ENCODE measurements at places on chromosomes 2 and 18. TPM values are rescaled to one million over a fixed set of nuclear protein-coding genes. Genes with fewer than 3 reads are reported as not detected.

The KCNIP3 gene
- 14.8 TPM for polyA plus RNA-seq

GRCh38 chr2:228590681-228591080 lies 409.2 kb upstream of the SPHKAP start:
- no peak for DNase-seq
- H3K4me1 ChIP-seq, result no peaks in the 10 kb centered on the region
- H3K4me3 ChIP-seq, result no peak overlapping the region
- H3K27me3 ChIP-seq, result no peaks in the 10 kb centered on the region
- no peak overlapping the region for H3K27ac ChIP-seq
- H3K36me3 ChIP-seq, result no peaks in the 10 kb centered on the region

DNA sequence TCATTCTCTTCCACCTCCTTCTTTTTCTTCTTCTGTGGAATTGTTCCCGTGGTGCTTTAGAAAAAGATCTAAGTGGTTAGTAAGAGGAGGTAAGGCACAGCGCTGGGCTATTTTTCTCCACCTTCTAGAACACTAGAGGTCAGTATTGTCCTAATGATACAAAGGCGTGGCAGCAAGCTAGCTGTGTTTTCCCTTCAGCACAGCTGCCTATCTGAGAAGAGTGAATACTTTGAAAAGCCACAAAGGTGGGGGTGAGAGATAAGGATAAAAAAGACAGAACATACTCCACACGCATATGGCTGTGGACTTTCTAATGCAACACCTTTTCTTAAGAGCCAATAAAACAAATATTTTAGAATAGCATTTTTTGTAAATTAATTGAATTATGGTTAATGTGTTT lies 2.1 kb downstream of the CNTNAP5 start:
- no peak overlapping the region for H3K27ac ChIP-seq
- H3K4me1 ChIP-seq, result no peaks in the 10 kb centered on the region
- H3K27me3 ChIP-seq, result peaks cover 11% of the 10 kb centered on the region
- H3K36me3 ChIP-seq, result no peaks in the 10 kb centered on the region
- no peak for DNase-seq
- H3K4me3 ChIP-seq, result no peak overlapping the region

The PLA2R1 gene
- 71.9 TPM for polyA plus RNA-seq

DNA sequence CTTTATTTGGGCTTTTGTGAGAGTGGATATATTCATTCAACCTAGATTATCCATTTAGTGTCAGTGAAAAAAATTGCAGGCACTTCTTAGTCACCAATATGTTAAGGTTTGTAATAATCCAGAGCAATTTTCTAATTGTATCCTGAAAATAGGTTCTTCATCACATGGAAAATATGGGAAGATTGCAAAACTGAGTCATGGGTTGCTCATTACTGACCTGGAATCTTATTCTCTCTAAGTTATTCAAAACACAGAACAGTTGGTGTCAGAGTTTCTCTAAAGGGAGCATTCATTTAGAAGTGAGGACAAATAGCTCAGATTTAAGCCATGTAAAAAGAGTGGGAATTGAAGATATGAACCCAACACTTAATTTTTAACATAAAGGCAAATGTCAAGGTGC lies 181.3 kb downstream of the IKZF2 start:
- no peak overlapping the region for H3K4me3 ChIP-seq
- no peaks in the 10 kb centered on the region for H3K4me1 ChIP-seq
- no peaks in the 10 kb centered on the region for H3K36me3 ChIP-seq
- H3K27ac ChIP-seq, result no peak overlapping the region

- H3K36me3 ChIP-seq, result no peaks in the 10 kb centered on the region
- H3K27me3 ChIP-seq, result no peaks in the 10 kb centered on the region
- DNase-seq, result no peak
- no peak overlapping the region for H3K4me3 ChIP-seq
These were observed 68.0 kb downstream of the ACAA2 start for GRCh38 chr18:49745045-49746014.

DNA sequence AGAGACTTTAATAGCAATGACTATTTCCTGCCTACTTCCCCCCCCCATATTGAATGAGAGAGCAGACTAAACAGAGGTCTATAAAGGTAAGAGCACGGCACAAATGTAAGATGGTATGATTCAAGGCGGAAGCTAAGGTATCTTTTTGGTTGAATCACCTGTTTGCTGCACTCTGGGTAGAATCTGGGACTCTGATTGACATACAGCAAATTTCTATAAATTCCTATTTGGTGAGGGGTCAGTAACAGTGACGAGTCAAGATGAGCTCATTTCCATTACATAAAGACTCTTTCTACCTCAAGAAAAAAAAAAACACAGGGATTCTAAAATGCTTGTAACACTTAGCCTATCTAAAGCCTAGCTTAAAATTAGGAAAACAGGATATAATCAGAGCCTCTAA lies 297.3 kb downstream of the TNS1 start:
- no peak for DNase-seq
- H3K36me3 ChIP-seq, result no peaks in the 10 kb centered on the region
- H3K4me3 ChIP-seq, result no peak overlapping the region
- no peak overlapping the region for H3K27ac ChIP-seq
- H3K27me3 ChIP-seq, result no peaks in the 10 kb centered on the region
- H3K4me1 ChIP-seq, result no peaks in the 10 kb centered on the region

The DLGAP1 gene
- 1.2 TPM for polyA plus RNA-seq

- no peak for DNase-seq
- H3K4me3 ChIP-seq, result no peak overlapping the region
- H3K4me1 ChIP-seq, result peaks cover 3% of the 10 kb centered on the region
These were observed 302.0 kb downstream of the PRKCE start for GRCh38 chr2:45953376-45954027.

- no peaks in the 10 kb centered on the region for H3K36me3 ChIP-seq
- H3K4me1 ChIP-seq, result no peaks in the 10 kb centered on the region
- H3K27ac ChIP-seq, result no peak overlapping the region
- no peaks in the 10 kb centered on the region for H3K27me3 ChIP-seq
- no peak for DNase-seq
- no peak overlapping the region for H3K4me3 ChIP-seq
These were observed 30.8 kb downstream of the WDFY1 start for GRCh38 chr2:223914324-223914723.

DNA sequence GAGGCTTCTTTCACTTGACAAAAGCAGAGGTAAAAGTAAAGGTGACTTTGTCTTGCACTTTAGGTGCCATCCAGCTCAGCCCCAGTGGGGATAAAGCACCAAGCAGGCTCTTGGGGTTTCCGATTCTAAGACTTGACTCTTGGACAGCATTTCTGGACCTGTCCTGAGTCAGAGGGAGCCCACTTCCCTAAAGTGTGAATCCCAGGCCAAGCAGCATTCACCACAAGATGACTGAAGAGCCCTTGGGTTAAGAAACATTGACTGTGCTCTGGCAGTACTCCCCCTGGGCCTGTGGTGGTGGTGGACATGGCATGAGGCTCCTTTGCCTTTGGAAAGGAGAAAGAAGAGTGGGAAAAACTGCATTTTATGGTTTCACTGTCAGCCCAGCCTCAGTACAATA lies 638.0 kb upstream of the VRK2 start:
- no peak overlapping the region for H3K4me3 ChIP-seq
- DNase-seq, result no peak
- no peaks in the 10 kb centered on the region for H3K36me3 ChIP-seq
- H3K4me1 ChIP-seq, result no peaks in the 10 kb centered on the region
- H3K27ac ChIP-seq, result no peak overlapping the region

GRCh38 chr2:73202156-73203054 lies at the start of gene NOTO:
TSS of gene NOTO (plus strand) at chr2:73202574. CDS start at chr2:73202667, 93 bp downstream.
- no peaks in the 10 kb centered on the region for H3K36me3 ChIP-seq
- no peak for DNase-seq
- H3K4me3 ChIP-seq, result no peak within 1 kb of the TSS

GRCh38 chr2:167851323-167851860 lies 396.0 kb downstream of the STK39 start:
- DNase-seq, result no peak
- no peaks in the 10 kb centered on the region for H3K27me3 ChIP-seq
- H3K36me3 ChIP-seq, result no peaks in the 10 kb centered on the region
- H3K27ac ChIP-seq, result no peak overlapping the region
- H3K4me3 ChIP-seq, result no peak overlapping the region

The ZNF804A gene
- 1.2 TPM for polyA plus RNA-seq

The ALKAL2 gene
- 8.0 TPM for polyA plus RNA-seq

The HOXD9 gene
- 36.4 TPM for polyA plus RNA-seq

DNA sequence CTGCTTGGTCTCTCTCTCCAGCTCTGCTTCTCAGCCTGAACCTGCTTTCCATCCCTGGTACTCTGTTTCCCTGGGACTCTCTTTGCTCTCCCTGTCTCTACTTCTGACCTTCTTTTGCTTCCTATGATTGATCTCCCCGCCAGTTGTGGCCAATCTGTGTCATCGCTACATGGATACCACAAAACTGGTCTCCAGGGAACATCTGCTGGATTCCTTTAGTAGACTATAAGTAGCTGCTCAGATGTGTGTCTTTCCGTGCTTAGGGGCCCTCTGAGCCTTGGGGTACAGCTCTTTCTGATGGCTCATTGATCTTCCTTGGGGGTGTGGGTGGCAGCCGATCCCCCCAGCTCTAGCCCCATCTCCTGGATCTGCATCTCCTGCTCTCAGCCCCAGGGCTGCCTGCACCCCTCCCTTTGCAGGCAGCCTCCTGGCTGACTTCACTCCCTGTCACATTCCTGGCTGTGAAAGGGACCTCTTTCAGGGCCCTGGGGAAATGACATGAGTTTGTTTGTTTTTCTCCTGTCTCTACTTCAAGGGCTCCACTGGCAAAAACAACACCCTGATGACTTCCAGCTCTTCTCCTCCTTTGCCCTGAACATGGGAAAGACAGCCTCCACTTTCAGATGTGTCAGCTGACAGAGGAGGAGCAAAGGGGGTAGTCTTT lies 333.7 kb downstream of the CYP26B1 start:
- H3K36me3 ChIP-seq, result no peaks in the 10 kb centered on the region
- no peaks in the 10 kb centered on the region for H3K4me1 ChIP-seq
- H3K4me3 ChIP-seq, result no peak overlapping the region
- no peaks in the 10 kb centered on the region for H3K27me3 ChIP-seq

DNA sequence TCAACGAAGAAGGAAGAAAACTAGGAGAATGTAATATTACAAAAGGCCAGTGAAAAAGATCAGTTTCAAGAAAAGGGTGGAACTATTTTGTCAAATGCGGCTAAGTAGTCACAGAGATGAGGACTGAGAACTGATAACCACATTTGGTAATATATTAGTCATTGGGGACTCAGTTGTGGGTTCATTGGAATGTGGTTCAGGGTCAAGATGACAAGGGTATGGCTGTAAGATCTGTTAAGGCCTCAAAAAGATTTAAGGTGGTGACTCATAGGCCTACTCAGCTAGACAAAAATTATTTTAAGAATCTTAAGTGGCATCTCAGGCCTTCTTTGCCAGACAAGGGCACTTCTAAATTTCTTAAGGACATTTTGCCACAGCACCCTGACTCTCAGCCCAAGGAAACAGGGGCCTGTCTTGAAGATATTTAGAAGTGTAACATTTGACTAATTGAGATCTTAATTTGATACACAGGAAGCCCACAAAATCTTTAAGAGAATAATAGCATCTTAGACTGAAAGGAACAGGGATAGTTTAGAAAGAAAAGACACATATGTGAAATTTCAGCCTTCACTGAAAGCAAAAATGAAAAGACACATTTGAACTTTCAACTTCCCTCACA lies 81.3 kb downstream of the STRADB start:
- H3K4me1 ChIP-seq, result no peaks in the 10 kb centered on the region
- no peak overlapping the region for H3K4me3 ChIP-seq
- no peak overlapping the region for H3K27ac ChIP-seq
- no peaks in the 10 kb centered on the region for H3K36me3 ChIP-seq

- no peak for DNase-seq
- H3K4me1 ChIP-seq, result no peaks in the 10 kb centered on the region
- no peaks in the 10 kb centered on the region for H3K27me3 ChIP-seq
- H3K36me3 ChIP-seq, result no peaks in the 10 kb centered on the region
These were observed 638.6 kb upstream of the SLC39A10 start for GRCh38 chr2:195018462-195018861.

The CNDP1 gene
- polyA plus RNA-seq, result 2.9 TPM

DNA sequence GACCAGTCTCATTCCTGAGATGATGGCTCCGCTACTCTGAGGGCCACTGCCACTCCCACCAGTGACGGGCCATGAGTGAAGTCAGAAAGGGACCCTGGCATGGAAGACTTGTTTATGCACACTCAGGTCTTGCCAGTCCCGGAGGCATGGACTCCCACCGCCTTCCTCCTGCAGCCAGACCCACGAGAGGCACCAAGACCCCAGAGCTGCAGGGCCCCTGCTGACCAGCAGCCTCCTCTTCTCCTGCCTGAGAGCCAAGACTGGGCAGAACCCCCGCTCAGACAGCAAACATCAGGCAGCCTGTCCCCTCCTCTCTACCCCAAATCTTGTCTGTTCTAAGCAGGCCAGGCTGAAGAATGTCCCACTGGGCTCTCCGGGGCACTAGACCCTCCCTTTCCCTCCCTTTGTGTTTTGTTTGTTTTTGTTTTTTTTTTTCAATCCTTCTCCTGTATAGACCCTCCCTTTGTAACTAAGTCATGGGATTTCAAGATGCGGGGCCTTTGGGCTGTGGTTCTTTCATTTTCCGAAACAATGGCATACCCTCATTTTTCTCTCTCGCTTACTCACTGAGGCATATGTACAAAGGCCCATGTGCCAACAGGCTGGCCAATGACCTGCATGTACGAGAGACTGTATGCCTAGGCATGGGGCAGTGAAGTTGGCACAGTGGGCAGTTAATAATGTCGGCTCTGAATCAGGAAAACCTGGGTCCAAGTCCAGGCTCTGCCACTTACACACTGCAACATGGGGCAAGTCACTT lies 24.3 kb upstream of the MAPRE3 start:
- no peak overlapping the region for H3K27ac ChIP-seq
- H3K36me3 ChIP-seq, result no peaks in the 10 kb centered on the region
- H3K27me3 ChIP-seq, result no peaks in the 10 kb centered on the region
- H3K4me1 ChIP-seq, result no peaks in the 10 kb centered on the region
- no peak for DNase-seq
- H3K4me3 ChIP-seq, result no peak overlapping the region

GRCh38 chr18:11789716-11790510 lies 61.3 kb upstream of the CHMP1B start:
- H3K4me3 ChIP-seq, result no peak overlapping the region
- H3K27ac ChIP-seq, result no peak overlapping the region
- no peaks in the 10 kb centered on the region for H3K27me3 ChIP-seq

GRCh38 chr2:36197181-36197971 lies 158.2 kb upstream of the CRIM1 start:
- H3K27me3 ChIP-seq, result no peaks in the 10 kb centered on the region
- no peak overlapping the region for H3K4me3 ChIP-seq
- no peaks in the 10 kb centered on the region for H3K36me3 ChIP-seq
- H3K27ac ChIP-seq, result no peak overlapping the region
- no peak for DNase-seq

DNA sequence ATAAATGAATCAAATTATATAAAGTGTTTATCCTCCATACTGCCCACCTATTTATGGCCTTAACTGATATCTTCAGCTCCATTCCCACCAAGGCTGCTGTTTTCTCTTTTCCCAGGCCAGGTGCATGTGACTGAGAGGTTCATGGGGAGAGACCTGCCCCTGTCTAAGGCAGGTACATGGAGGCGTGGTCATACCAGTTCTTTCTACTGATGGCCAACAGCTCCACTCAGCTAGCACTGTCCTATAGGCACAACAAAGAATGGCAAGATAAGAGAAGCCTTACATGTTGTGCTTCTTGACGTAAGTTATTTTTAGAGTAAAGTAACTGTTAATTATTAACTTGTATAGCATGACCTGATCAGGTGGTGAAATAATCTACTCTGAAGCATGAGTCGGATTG lies 16.8 kb downstream of the AKAIN1 start:
- no peak overlapping the region for H3K4me3 ChIP-seq
- H3K27ac ChIP-seq, result no peak overlapping the region
- no peaks in the 10 kb centered on the region for H3K36me3 ChIP-seq
- no peaks in the 10 kb centered on the region for H3K4me1 ChIP-seq

Measured in kidney (tissue), 22 donors.